ENCODE measurements at places on chromosomes 7 and 10.

GRCh38 chr10:58431903-58432302 lies 46.7 kb downstream of the TFAM start:
- DNase-seq = no peak

DNA sequence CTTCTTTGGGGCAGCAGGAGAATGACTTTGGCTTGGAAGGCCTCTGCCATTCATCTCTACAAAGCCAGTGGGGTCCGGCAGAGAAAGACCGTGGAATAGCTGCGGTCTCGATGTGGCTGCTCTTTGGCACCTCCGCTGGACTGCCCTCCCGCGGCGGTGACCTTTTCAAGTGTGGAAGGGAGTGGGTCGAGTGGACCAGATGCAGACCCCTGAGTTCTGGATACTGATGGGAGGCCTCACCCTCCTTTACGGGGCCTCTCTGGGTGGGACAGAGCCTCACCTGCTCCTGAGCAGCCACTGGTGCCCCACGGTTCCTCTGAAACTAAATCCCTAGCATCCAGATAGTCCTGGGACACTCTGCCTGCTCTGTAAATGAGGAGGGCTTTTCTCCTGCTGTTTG lies 113.1 kb downstream of the NT5C2 start:
- DNase-seq = no peak

GRCh38 chr7:76357475-76358010 lies 1.2 kb downstream of the YWHAG start:
- no peak for DNase-seq

DNA sequence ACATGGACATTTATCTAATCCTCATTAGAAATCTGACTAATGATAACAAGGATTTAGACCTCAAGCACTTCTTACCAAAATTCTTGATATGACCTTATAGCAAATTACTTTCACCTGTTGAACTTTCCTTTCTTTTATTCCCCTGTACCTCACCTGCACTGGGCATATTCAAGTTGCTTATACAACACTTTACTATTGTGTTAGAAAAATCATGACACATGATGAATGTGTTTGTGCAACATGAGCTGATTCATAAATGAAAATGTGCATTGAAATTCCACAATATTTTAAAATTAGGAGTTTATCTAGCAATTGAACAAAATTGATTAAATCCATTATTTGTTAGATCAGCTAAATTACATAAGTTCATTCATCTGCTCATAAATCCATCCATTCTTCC lies 160.6 kb downstream of the CFTR start:
- no peak for DNase-seq

GRCh38 chr10:82496114-82496513 lies 621.1 kb downstream of the NRG3 start:
- DNase-seq = no peak

DNA sequence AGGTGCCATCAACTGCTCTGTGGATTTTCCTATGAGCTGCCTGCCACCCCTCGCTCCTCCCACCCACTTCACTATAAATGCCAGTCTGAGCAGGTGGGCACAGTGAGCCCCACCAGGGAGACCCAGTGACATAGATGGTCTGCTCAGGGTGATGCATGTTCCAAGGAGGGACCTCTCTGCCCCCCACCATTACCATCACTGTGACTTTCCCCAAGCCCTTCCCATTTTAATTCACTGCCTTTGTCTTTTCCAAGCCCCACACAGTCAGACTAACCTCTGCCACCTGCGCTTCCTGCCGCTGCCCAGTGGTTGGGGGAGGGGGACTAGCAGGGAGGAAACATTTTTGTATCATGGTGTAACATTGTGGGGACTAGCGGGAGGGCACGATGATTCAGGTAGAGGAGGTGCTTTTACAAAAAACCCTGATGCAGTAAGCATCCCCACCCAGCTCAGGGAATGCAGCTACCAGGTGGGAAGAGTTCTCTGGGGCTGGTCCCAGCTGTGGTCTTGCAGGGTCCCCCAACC lies 24.6 kb downstream of the PRSS2 start:
- no peak for DNase-seq

- no peak for DNase-seq
These were observed 269.9 kb upstream of the PITRM1 start for GRCh38 chr10:3442451-3442990.

GRCh38 chr10:104016661-104017060 lies 49.7 kb downstream of the SLK start:
- DNase-seq = no peak

DNA sequence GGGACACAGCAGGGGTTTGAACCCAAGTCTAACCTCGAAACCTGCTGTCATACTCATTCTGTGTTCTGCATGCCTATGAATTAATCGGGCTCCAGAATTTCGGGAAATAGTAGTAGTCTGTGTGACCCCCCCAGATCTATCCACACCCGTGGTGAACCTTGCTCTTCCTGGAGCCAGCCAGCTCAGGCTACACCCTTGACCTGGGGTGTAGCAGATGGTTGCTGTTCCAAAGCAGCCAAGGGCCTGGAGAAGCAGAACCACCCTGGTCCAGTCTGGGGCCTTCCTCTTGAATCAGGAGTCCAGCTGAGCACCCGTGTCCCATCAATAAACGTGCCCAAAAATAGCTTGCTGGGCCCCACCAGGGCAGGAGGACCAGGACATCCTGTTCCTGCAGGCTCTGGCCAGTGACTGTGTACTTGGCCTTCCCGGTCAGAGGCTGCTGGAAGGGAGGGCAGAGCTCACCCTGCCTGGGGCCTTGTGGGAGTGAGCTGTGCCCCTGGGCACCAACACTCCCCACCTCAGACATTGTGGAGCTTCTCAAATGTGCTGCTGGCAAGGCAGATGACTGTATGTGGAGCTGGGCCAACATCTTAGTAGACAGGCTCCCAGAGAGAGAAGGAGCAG lies 101.2 kb upstream of the ZNF716 start:
- no peak for DNase-seq

GRCh38 chr7:45665172-45665571 lies 91.0 kb downstream of the ADCY1 start:
- DNase-seq = no peak

DNA sequence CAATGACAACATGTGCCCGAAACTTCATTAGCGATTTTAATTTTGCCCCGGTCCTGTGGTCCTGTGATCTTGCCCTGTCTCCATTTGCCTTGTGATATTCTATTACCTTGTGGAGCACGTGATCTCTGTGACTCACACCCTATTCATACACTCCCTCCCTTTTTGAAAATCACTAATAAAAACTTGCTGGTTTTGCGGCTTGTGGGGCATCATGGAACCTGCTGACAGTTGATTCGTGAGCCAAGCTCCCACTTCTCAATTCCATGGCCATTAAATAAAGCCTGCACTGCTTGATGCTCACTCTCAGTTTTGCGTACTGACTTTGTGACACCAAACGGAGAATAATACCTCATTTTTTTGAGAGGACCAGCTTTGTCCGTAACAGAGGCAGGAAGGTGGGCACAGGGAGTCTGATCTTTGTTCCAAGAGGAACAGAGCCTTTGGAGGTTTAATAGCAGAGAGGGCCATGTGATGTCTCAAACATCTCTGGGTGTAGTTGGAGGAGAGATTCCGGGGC lies 3.8 kb upstream of the ADAMTS14 start:
- no peak for DNase-seq

- no peak for DNase-seq
These were observed 1.0 kb downstream of the PSMC2 start for GRCh38 chr7:103348452-103348851.
